Muscle of leg (tissue), 16 donors: ENCODE measurements at places on chromosomes 7 and 10.

DNA sequence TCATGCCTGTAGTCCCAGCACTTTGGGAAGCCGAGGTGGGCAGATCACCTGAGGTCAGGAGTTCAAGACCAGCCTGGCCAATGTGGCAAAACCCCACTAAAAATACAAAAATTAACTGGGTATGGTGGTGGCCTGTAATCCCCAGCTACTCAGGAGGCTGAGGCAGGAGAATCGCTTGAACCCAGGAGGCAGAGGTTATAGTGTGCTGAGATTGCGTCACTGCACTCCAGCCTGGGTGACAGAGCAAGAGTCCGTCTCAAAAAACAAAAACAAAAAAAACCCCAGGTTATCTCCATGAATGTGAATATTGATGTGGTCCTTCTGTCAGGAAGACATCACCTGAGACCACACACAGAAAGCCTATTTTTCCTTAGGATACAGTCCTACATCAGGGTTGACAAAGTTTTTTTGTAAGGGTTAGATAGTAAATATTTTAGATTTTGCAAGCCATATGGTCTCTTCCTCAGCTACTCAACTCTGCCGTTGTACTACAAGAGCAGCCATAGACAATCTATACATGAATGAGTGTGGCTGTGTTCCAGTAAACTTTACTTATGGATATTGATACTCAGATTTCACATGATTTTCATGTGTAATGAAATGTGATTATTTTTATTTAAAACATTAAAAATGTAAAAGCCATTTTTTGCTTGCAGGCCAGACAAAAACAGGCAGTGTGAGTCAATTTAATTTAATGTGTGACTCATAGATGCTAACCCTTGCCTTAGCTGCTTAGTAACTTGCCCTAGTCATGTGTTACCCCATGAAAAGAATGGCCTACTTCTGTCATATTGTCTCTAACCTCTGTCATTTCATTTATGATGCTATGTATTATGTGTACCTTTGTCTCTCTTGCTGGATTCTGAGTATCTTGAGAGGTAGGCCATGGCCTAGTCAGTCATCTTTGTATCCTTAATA is 78.1 kb downstream of the TPST1 start:
- no peak for DNase-seq

DNA sequence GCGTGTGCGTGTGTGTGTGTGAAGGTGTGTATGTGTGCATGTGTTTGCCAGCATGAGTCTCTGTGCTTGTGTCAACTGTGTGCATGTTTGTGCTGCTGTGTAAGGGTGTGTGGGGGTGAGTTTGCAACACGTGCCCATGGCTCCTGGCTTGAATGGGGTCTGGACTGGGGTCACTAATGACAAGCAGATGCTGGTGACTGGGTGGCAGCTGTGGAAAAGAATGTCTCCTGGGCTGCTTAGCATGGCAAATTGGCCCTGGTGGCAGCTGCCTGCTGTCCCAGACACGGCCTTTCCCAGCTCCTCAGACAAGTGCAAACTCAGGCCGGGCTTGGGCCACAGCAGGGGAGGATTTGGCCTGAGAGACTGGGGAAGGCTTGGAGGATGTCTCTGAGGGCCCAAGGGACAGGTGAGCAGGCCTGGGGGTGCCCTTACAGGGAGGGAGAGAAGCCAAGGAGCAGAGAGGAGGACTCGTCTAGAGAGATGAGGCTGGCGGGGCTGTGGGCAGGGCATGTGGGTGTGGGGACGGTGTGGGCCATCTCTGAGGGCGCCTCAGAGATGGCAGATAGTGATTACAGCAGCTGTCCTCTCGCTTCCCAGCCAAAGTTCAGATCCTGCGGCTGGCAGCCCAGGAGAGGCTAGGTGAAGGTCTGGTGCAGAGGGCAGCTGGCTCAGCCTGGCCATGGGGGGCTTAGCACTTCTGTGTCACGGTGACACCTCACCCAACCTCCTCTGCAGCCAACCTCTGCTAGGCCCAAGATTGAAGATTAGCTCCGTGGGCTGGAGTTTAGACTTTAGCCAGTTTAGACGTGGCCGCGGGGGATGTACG is 1.5 kb downstream of the AQP1 start:
- peak; percentile 74 for DNase-seq

- DNase-seq = no peak
Observed at GRCh38 chr10:129491123-129491734, 24.2 kb downstream of the MGMT start.

DNA sequence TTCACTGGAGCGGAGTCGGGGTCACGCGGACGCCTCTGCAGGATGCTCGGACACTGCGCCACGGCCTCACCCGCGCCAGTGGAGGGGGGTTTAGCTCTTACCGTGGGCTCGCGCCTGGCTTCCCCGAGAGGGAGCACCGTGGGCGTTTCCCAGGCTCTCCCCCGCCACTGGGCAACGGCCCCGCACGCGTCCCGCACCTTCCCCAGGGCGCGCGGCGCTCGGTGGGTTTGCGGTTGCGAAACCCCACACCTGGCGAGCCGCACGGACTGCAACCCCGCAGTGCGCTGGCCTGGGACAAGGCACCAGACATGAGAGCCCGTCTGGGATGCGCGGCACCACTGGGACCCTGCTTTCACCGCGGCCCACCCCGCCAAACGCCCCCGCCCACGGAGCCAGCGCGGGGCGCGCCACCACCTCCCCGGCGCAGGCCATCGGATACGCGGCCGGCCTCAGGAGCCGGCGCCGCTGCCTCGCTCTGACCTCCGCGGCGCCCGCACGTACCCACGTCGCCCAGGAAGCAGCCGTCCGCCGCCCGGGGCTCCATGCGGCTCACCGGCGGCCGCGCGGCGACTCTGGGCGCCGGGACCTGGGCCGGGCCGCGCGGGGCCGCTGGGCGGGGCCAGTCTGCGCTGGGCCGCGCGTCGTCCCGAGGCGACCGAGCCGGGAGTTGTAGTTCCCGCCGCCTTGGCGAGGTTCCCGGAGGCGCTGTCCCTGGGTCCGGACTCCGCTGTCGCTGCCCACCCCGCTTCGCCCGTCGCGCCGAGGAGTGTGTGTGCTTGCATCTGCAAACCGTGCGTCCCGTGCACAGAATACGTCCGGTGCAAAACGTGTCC is at the start of gene ASB13:
Gene ASB13, minus strand, starts transcription at position 588 of the 833 bp plus-strand sequence. Its CDS starts 44 bp downstream, at position 544.
- peak; percentile 79 for DNase-seq

- no peak for DNase-seq
Observed at GRCh38 chr7:157964521-157964920, 623.1 kb downstream of the PTPRN2 start.

GRCh38 chr10:36446881-36447280 is 678.5 kb upstream of the ANKRD30A start:
- DNase-seq = peak; percentile 95

DNA sequence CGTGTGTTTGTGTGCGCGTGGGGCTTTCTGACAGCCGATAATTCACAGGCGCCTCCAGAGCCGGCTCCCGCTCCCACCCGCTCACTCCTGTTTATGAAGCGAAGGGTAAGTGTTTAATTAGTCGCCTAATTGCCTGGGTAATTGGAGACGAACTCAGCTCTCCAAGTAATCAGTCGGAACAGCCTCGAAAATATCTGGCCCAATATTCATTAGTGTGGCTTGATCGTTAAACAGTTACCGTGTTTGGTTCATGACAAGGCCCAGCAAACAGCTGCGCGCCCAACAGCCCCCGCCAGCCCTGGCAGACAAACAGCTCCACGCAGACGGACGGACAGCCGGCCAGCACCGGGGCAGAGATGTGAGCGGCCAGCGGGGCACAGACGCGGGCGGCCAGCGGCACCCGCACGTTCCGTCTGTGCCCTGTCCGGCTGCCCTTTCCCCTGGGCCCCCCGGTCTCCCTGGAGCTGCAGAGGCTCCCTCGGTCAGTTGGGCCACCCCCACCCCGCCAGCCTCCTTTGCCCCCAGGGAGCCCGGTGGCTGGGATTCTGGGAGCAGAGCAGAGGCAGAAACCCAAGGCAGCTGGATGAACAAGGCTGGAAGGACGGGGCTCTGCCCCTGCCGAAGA is 98.2 kb downstream of the UNCX start:
- no peak for DNase-seq

GRCh38 chr10:520402-520787 is 169.1 kb downstream of the DIP2C start:
- DNase-seq = peak; percentile 85

- no peak for DNase-seq
Observed at GRCh38 chr7:13286916-13287315, 599.5 kb downstream of the ARL4A start.

DNA sequence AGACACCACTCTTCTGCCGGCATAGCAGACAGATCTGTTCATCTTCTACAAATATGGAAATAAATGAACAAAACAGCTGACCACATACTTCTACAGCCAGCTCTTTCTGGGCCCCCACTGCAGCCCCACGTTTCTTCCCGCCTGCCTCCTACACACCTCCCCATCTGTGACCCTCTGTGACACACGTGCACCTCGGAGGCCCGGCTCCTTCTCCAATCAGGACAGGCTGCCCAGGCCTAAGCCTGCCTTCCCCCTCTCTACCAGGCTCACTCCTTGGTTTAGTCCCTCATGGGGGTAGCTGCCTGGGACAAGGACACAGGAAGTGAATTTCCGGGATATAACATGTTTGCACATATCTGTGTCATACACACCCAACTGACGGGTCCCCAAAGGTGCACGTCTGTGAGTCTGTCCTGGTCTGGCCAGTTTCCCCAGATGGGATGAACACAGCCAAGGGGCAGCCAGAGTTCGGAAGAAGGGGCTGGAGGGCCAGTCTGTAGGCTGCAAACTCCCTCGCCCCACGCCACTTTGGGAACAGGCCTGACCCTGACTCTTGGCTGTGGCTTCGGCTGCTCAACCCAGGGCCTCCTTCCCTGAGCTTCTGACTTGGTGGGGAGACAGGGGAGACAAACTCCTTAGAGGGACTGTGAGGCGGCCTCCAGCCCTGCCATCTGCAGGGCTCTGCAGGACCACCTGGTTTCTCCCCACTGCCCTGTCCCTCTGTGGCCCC is 30.3 kb downstream of the PITRM1 start:
- DNase-seq = peak; percentile 68

- DNase-seq = peak; percentile 55
Observed at GRCh38 chr7:26856176-26856985, 8.0 kb downstream of the SKAP2 start.

DNA sequence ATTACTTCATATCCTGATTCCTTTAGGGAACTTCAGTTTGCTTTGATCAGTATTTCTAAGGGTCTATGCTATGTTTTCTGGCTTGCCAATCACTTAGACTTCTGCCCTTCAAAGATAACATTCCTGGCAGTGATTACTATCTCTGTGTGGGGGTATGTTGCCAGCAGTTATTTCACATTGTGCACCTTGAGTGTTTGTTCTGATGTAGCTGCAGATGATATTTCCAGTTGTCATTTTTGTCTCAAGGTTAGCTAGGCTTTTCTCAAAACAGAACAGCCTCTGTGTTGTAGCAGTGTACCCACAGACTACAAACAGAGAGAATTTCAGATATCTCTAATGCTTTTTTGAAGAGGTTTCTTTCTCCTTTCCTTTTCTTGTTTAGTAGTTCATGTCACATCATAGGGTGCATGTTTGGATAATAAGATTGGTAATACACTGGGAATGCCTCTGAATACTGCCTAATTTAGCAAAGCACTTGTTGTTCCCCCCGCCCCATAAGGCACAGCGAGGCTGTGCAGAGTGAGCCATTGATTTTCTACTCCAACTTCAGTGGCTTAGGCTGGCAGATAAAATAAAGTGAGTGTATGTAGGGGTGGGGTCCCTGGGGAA is 134.7 kb upstream of the AGR3 start:
- DNase-seq = no peak

DNA sequence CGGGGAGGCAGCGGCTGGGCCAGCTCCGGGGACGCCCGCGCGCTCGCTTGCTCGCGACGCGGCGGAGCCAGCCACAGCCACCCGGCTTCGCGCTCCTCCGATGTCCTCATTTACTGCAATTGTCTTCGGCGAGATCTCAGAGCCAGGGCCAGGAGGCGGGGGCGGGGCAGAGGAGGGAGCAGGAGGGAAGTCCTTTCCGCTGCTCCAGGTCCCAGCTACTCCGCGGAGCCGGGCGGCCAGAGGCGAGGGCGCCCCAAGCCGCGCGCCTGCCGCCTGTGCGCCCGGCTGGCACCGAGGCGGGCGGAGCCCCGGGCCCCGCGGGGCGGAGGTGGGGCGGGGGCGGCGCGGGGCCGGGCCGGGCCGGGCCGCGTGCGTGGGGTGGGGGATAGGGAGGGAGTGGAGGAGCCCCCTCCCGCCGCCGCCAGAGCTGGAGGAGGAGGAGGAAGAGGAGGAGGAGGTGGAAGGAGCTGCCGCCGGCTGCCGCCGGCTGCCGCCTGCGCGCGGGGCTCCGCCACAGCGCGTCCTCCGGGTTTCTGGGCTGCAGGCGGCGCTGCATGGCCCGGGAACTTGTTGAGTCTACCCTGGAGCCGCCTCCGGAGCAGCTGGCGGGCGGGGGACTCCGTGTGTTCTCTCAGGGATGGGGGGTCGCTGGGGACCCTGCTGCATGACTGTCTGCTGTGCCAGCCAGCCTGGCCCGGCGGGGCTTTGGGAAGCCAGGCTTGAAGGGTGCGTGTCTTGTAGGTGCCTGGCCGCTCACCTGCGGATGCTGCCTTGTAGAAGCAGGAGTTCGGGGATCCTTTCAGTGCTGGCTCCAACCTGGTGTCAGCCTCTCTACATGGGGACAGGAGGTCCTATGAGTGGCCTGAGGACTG is at the start of gene INSYN2A:
Gene INSYN2A, minus strand, starts transcription at position 310 of the 872 bp plus-strand sequence. CDS start 20,196 bp downstream, outside the sequence.
- DNase-seq = peak; percentile 83

DNA sequence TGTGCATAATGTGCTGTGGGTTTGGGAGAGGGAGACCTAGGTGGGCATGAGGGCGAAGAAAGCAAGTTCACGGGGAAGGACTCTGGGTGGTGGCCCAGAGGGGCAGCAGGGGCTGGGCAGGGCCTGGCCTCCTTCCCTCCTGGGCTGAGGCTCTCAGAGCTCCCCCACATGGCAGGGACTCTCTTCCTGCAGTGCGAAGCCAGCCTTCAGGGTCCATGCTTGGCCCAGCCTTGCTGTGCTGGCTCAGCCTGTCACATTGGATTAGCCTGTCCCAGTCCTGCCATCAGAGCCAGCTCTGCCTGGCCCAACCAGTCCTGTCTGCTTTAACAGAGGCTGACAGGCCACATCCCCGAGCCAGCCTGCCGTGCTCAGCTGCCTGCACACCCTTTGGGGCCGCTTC is 20.4 kb upstream of the ZNF488 start:
- no peak for DNase-seq

- no peak for DNase-seq
Observed at GRCh38 chr10:131272897-131273451, 38.5 kb downstream of the TCERG1L start.

DNA sequence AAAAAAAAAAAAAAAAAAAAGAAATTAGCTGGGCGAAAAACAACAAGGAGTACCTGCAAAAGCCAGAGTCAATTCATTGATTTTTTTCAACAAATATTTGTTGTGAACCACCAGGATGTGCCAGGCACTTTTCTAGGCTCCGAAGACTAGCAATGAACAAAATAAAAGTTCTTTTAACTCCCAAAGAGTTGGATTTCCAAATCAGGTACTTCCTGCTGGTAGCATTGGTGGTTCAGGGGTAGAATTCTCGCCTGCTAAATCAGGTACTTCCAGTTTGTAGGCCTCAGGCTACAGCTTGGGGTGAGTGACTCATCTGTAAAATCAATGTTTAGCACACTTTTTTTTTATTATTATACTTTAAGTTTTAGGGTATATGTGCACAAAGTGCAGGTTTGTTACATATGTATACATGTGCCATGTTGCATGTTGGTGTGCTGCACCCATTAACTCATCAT is 10.9 kb downstream of the PPA1 start:
- no peak for DNase-seq
